Bronchus fibroblast of lung (primary cell): ENCODE measurements at places on chromosomes 11 and 22. TPM values are rescaled to one million over a fixed set of nuclear protein-coding genes. Genes with fewer than 3 reads are reported as not detected.

Gene TTC36
- 1.0 TPM in 1 of 2 replicates, not detected in the other for total RNA-seq

Gene IRAG1
- total RNA-seq: 0.59 and 0.67 TPM in 2 replicates

Gene NF2
- total RNA-seq: 68.2 and 72.8 TPM in 2 replicates

Gene TIGD3
- total RNA-seq: 0.30 TPM in 1 of 2 replicates, not detected in the other

Gene C11orf86
- 0.34 TPM in 1 of 2 replicates, not detected in the other for total RNA-seq

Gene TRIM48
- total RNA-seq: not detected in 2 replicates

Gene RRP7A
- 30.6 and 37.3 TPM in 2 replicates for total RNA-seq

Gene FREY1
- total RNA-seq: 0.34 TPM in 1 of 2 replicates, not detected in the other

Gene LGR4
- 3.7 and 3.9 TPM in 2 replicates for total RNA-seq

Gene SLC17A6
- not detected in 2 replicates for total RNA-seq
